Muscle of arm (tissue), 14 donors: ENCODE measurements at places on chromosomes 16 and 17.

DNA sequence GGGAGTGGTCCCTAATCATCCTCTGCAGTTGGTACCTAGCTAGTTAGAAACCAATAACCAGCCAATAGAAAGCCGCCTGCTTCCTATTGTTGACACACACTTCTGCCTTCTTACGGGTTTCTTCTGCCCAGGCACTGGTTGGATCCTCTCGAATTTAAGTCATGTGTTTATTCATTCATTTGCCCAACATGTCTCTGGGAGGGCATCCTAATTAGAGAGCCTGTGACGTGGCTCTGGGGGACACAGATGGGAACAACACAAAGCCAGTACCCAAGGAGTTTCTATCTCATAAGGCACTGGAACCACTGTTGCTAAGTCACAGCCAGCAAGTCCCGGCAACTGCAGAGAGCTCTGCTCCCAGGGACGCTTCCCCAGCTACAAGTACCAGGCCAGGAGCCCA is 300.7 kb upstream of the TNRC6C start:
- no peak for DNase-seq

DNA sequence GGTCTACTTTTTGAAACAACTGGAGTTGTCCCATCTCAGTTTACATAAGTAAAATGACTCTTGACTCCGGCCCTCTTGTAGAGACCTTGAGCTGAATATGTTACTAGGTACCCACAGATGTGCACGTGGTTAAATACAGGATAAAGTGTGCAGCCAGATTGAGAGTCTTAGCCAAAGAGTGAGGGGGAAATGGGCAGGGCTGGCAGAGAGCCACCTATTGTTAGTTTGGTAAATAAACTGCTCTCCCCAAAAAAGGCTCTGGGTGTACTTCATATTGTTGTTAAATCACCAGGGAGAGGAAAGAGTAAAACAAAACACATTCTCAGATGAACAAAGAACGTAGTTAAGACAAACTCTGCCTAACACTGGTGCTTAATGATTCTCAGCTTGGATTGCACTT is 20.3 kb downstream of the G6PC1 start:
- no peak for DNase-seq

GRCh38 chr16:69861292-69862030 is 89.7 kb upstream of the CLEC18A start:
- peak; percentile 89 for DNase-seq

DNA sequence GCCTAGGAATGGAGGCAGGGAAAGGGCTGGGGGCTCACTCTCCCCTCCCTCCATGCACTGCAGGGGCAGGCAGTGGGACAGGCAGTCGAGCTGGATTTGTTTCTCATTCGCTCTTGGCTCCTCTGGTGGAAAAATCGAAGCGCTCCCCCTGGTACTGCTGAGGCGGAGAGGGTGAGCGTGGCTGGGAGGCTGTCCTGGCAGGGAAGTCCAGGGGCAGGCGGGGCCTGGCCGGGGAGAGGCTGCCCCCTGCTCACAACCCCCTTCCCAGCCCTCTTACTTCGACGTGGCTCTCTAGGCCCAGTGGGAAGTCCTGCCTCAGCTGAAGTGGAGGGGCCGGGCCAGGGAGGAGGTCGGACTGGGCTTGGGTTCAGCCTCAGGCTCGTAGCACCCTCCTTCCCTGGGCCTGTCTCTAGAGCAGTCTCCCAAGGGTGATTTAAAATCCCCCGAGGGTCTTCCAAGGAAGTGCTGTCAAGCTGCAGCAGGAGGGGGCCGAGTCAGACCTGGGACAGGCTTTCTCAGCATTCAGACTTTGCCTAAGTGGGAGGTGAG is 16.5 kb upstream of the TMEM92 start:
- DNase-seq: peak; percentile 92

DNA sequence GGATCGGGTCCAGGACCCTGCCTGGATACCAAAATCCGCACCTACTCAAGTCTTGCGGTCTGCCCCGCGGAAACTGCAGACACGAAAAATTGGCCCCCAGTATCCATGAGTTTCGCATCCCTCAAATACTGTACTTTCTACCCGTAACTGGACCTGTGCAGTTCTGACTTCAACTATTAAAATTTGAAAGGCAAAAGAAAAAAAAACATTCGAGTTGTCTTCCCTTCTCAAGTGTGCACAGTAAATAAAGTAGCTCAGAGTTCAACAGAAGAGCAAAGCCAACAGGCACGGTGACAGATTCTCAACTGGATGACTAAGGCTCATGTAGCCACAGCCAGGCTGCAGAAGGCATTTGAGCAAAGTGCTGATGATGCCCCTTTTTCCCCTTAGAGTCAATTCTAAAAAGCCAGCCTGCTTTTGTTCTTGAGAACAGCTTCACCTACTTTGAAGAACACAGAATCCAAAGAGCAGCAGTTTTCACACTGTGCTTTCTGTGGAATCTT is 32.5 kb downstream of the MARF1 start:
- DNase-seq: no peak

DNA sequence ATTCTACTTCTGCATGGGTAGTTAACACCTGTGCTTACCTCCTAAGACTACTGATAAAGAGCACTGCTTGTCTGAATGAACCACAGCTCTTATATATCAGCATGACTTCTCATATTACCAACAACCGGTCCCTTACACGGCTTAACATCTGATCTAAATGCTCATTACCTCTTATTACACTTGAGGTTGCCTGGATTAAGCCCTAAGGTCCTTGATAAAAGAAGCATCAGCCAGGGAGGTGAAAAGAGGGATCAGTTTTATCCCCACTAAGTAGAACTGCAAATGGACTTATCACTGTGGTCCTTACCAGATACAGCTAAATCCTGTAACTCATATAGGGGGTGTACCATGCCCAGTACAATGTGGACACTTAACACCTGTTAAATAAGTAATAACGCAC is 8.2 kb upstream of the RSKR start:
- DNase-seq: no peak

DNA sequence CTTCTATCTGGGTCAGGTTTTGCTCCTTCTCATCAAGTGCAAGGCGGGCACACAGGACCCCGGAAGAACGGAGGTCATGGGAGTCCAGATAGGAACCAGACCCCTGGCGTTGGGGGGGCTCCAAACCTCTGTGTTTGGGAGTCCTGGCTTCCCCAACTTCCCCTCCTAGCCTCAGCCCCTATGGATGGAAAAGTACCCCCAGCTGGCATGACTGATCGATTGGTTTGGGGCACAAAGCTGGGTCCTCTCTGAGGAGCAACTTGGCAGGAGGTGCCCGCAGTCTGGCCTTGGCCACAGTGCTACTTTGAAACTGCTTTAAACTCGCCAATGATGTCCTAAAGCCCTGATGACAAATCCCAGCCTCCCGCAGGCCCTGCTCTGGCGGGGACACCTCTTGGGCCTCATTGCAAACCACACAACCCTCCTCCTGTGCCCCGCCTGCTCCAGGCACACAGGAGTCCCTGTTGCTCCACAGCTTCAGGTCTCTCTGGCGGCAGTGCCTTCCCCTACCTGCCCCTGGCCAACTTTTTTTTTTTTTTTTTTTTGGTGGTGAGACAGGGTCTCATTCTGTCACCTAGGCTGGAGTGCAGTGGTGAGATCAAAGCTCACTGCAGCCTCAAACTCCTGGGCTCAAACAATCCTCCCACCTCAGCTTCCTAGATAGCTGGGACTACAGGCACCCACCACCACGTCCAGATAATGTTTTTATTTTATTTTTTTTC is 38.0 kb upstream of the SNN start:
- DNase-seq: no peak

- peak; percentile 50 for DNase-seq
Observed at GRCh38 chr16:68786685-68787418, 49.8 kb downstream of the CDH1 start.

GRCh38 chr17:37737081-37737480 is 7.8 kb downstream of the HNF1B start:
- no peak for DNase-seq

- no peak for DNase-seq
Observed at GRCh38 chr17:36861531-36861930, 75.7 kb upstream of the LHX1 start.

DNA sequence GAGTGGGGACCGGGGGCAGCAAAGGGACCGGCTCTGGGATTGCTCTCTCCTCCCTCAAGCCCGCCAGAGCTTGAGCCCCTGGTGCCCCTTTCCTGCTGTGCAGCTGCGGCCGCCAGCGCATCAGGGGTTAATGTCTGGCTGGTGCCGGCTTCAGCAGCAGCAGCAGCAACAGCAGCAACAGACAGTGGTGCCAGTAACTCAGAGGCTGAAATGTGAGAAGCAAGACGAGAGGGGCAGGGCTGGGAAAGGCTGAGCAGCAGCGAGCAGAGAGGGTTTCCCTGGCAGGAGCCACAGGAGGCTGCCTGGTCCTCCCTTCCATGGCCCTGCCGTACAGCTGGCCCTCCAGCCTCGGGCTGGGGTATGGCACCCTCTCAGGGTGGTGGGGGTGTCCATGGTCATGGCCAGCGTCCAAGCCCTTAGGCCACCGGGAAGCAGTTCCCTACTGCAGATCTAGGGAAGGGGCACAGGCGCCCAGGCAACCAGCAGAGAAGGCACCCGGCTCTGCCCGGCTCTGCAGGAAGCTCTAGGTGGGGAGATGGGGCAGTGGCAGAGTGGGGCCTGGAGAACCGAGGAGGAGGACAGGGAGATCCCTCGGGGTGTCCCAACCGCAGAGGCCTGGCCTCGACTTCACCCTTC is 21.1 kb upstream of the TFAP4 start:
- peak; percentile 83 for DNase-seq

GRCh38 chr17:74855323-74855722 is 4.4 kb downstream of the GRIN2C start:
- no peak for DNase-seq

- no peak for DNase-seq
Observed at GRCh38 chr16:14514967-14515366, 115.1 kb downstream of the PARN start.

DNA sequence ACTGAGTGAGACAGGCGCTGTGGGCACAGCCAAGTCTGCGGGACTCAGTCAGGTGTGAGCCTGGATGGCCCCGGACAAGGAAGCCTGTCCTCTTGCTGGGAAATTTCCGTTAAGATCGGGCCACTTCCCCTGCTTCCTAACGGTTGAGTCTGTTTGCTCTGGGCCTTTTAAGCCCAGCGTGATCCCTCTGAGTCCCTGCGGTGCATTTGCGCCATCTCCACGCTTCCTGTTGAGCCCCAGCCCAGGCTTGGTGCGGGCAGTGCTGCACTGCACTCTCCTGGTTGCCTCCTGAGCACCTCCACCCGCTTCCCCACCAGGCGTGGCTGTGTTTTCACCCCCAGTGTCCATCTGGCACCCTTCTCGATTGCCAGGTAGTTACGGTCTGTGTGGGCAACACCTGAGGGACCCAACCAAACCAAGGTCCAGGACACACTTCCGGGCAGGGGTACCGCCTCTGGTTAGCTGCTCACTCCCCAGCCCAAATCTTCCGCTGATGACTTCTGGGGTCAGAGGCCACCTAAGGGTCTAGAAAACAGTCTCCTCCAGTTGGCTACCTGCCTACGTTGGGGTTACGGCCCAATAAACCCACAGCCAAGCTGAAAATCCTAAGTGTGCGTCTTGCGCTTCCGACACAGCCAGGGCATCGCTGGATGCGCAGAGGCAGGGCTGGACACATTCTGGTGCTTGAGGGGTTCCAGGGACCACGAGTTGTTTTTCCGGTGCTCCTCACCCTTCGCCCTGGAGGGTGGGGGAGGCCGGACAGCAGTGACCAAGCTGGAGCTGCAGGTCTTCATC is 1.4 kb upstream of the SLC25A10 start:
- no peak for DNase-seq

GRCh38 chr16:9118170-9118569 is 26.7 kb downstream of the HAPSTR1 start:
- DNase-seq: no peak

- no peak for DNase-seq
Observed at GRCh38 chr17:76565728-76566612, 19.7 kb downstream of the ST6GALNAC2 start.

- DNase-seq: no peak
Observed at GRCh38 chr16:68049449-68049848, 26.4 kb downstream of the DUS2 start.

DNA sequence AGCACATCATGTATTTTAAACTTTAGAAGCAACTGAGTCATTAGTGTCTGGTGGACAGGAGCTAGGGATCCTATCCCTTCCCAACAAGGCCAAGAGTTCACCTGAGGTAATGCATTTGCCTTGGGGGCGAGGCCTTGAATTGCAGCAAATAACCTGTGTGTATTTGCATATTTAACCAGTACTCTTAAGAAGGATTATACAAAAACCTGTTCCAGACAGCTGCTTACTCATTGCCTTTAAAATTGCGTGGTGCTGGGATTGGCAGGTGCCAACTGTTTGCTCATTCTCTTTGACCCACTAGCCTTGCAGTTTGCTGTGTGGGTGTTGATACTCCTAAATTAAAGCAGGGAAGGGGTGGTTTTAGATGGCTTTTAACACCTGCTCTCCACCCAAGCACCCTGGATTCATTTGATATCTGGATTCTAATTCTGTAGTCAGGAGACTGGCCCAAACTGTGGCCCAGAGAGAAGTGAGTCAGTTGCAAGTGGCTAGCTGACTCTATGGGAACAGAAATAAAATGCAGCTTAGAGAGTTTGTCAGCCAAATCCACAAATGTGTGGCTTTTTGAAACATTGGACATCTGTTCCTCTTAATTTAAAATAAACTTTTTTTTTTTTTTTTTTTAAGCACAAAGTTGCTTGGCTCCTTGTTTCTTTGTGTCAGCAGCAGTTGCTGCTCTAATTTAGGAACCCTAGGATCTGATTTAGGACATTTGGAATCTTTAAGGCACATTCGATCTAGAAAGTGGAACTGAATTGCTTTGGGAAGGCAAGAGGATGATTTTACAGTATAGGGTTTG is 46.9 kb downstream of the TUBD1 start:
- peak; percentile 52 for DNase-seq

GRCh38 chr17:65457183-65457582 is 104.3 kb downstream of the AXIN2 start:
- DNase-seq: no peak

DNA sequence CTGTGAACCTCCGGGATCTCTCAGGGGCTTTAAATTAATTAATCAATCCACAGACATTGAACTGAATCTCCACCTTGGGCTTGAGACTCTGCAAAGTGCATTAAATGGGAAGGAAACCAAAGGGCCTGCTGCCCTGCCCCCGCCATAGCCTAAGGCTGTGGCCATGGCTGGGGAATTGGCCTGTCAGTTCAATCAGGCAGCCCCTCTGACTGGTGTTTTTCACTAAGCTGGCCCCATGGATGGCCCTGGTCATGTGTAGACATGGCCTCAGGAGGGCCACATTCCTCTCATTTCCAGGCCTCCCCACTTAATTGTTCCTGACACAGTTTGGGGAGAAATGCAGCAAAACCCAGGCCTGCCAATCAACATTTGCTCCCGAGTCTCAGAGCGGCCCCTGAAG is 499.8 kb downstream of the WWOX start:
- DNase-seq: no peak

DNA sequence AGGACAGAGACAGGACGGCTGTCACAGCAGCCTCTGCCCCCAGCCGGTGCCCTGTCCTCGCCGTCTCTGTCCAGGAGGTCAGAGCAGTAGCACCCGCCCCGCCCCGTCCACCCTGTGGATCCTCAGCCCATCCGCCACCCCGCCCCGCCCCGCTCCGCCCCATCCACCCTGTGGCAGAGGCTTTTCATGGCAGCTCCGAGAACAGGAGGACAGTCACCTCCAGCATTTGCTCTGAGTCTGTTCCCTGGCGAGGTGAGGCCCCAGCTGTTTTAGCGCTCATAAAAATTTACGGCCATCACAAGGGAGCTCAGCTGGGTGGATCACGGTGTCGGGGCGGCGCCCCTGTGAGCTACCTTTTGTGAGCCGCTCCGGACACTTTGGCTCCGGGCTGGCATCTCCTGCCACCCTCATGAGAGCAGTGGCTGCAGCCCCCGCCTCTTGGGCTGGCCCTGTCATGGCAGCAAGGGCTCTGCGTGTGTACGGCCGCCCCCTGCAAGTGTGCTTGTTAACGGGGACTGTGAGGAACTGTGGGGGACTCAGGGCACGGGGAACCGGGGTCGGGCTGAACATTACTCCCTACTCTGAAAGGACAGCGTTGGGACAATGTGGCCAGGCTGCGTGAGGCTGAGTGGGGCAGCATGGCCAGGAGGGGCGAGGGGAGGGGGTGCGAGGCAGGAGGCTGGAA is 32.3 kb upstream of the GNG13 start:
- DNase-seq: no peak
